Activated CD4-positive, alpha-beta T cell treated with anti-CD3 and anti-CD28 coated beads, Interleukin-2, amount 10 ng/mL, durations not matched to agents 7 days and 5 days (primary cell): ENCODE measurements at places on chromosomes 6 and 20.

DNA sequence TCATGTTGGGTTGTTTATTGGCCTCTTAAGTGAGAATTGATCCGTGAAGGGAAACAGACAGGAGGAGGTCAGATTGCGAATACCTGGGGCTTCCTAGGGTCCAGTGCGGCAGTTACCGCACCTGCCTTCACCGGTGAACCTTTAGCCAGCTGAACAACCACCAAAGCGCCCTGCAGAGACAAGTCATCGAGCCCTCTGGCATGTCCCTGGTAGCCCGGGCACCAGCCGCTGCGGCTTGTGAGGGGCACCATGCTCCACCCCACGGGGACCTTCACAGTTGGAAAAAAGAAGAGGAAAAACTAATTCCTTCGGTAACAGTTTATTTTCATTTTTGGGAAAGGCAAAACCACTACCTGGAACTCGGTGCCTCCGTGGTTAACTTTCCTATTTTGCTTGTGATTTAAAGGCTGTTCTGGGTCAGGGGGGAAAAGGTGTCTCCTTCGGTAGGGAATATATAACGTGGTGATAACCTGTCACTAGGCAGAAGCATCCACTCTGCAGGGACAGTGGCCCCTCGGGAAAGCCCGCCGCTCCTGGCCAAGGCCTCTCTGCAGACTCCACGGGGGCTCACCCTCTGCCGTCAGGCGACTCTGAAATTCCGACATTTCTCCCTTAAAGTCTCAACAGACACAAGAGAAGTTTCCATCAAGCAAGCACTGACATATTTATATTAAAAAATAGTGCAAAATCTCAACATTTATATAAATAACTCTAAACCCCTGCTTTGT lies 30.7 kb upstream of the ZBP1 start:
- no peak overlapping the region for H3K4me3 ChIP-seq
- no peak overlapping the region for H3K27ac ChIP-seq
- no peaks in the 10 kb centered on the region for H3K4me1 ChIP-seq
- no peaks in the 10 kb centered on the region for H3K36me3 ChIP-seq

- no peak overlapping the region for H3K4me3 ChIP-seq
- H3K27me3 ChIP-seq: no peaks in the 10 kb centered on the region
- no peak overlapping the region for H3K27ac ChIP-seq
- DNase-seq: no peak
- H3K4me1 ChIP-seq: no peaks in the 10 kb centered on the region
Measured at GRCh38 chr20:12893019-12893418, 115.8 kb upstream of the SPTLC3 start.

GRCh38 chr6:39156801-39157200 lies 41.8 kb upstream of the SAYSD1 start:
- no peaks in the 10 kb centered on the region for H3K27me3 ChIP-seq
- no peak overlapping the region for H3K4me3 ChIP-seq
- peaks cover 18% of the 10 kb centered on the region for H3K4me1 ChIP-seq

- peaks cover 7% of the 10 kb centered on the region for H3K27me3 ChIP-seq
- H3K36me3 ChIP-seq: no peaks in the 10 kb centered on the region
- no peaks in the 10 kb centered on the region for H3K4me1 ChIP-seq
- H3K27ac ChIP-seq: no peak overlapping the region
- no peak for DNase-seq
Measured at GRCh38 chr6:43758617-43759050, 11.4 kb upstream of the VEGFA start.

GRCh38 chr6:116102873-116103272 lies 2.2 kb downstream of the NT5DC1 start:
- H3K4me1 ChIP-seq: peaks cover 50% of the 10 kb centered on the region
- peaks cover 9% of the 10 kb centered on the region for H3K36me3 ChIP-seq
- peaks cover 4% of the 10 kb centered on the region for H3K27me3 ChIP-seq
- H3K4me3 ChIP-seq: no peak overlapping the region

DNA sequence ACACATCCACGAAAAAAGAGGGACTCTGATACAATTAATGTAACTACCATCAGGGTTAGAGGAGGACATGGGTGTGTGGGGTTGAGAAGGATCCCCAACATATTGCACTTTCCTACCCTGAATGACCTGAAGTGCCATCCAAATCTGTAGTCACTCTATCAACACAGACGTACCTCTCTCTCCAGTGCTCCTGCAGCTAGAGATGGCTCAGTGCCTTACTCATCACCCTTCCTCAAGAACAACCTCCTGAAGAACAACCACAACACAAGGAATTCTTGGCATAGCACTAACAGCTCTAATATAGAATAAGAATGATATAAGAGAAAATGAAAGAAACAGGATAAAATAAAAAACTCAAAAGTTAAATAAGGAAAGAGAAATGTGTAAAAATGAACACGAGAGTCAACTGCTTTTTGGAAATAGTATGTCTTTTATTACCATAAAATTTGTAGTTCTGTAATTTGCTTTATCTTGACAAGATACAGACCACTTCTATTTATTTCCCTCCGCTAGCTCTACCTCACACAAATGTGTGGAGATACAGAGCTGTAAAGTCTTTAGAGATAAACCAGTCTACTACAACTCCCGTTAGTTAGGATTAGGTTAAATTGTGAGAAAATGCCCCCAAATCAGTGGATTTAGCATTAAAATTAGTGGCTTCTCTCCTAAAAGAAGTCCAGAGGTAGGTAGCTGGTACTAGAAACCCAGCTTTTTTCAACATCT lies 63.9 kb downstream of the REV3L start:
- peaks cover 9% of the 10 kb centered on the region for H3K4me1 ChIP-seq
- H3K4me3 ChIP-seq: no peak overlapping the region
- no peaks in the 10 kb centered on the region for H3K36me3 ChIP-seq
- no peak overlapping the region for H3K27ac ChIP-seq
- no peak for DNase-seq

DNA sequence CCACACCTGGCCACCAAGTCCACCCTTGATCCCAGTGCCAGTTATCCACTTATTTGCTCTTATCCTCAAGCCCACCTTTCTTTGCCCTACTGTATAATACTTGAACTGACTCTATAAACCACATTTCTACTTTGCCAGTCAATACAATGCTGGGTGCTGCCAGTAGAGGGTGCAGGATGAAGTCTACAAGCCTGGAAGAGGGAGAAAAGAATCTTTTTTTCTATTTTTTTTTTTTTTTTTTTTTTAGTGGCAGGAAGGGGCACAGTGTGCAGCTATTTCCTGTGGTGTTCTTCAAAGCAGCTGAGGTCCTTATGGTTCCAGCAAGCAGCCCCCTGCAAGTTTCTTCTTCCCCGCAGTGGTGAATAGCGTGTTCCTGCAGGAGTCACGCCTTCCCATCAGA lies 22.2 kb upstream of the GABRR1 start:
- no peaks in the 10 kb centered on the region for H3K36me3 ChIP-seq
- no peak overlapping the region for H3K4me3 ChIP-seq
- DNase-seq: peak; percentile 70
- peaks cover 24% of the 10 kb centered on the region for H3K27me3 ChIP-seq
- no peak overlapping the region for H3K27ac ChIP-seq

DNA sequence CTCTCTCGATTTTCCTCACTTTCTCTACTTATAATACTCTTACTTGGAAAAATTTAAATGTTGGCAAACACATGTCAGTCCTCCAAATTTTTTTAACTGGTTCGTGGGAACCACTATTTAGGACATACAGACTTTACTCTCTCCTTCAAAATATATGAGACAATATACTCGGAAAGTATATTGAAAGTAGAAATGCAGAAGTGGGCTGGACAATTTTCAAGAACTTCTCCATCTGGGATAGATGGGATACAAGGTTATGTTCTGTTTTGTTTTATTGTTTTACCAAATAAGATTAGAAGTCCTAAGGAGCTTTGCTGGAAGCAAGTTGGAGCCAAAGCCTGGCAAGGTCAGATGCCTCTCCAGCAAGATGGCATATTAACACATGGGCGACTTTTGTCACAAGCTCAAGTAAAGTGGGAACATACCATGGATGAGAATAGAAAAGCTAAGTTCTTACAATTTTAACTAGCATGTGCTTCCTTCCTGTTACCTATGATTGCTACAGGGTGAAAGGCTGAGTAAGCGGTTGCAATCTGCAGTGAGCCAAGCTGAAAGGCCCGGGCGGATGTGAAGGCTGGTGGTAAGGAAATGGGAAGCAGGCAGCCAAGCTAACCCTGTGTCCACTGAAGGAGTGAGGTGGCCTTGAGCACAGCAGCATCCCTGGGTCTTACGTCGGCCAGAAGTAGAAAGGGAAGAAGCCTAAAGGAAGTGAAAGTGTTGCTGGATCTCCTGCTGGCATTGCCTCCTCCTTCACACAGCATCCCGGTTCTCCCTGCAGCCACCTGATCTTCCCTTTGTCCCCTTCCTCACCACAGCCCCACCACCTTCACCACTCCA lies 7.1 kb downstream of the MAP3K5 start:
- peak overlapping the region; percentile 59 for H3K4me3 ChIP-seq
- peak overlapping the region; percentile 85 for H3K27ac ChIP-seq
- DNase-seq: peak; percentile 46
- peaks cover 75% of the 10 kb centered on the region for H3K4me1 ChIP-seq
- H3K36me3 ChIP-seq: peaks cover 60% of the 10 kb centered on the region
- no peaks in the 10 kb centered on the region for H3K27me3 ChIP-seq

- no peak for DNase-seq
- no peak overlapping the region for H3K27ac ChIP-seq
- H3K4me3 ChIP-seq: no peak overlapping the region
- peaks cover 36% of the 10 kb centered on the region for H3K27me3 ChIP-seq
- no peaks in the 10 kb centered on the region for H3K4me1 ChIP-seq
Measured at GRCh38 chr6:99629293-99629692, 22.7 kb downstream of the PRDM13 start.

- H3K4me3 ChIP-seq: no peak overlapping the region
- no peak for DNase-seq
- peaks cover 19% of the 10 kb centered on the region for H3K4me1 ChIP-seq
- peaks cover 64% of the 10 kb centered on the region for H3K36me3 ChIP-seq
Measured at GRCh38 chr20:41123631-41124030, 13.7 kb upstream of the PLCG1 start.

DNA sequence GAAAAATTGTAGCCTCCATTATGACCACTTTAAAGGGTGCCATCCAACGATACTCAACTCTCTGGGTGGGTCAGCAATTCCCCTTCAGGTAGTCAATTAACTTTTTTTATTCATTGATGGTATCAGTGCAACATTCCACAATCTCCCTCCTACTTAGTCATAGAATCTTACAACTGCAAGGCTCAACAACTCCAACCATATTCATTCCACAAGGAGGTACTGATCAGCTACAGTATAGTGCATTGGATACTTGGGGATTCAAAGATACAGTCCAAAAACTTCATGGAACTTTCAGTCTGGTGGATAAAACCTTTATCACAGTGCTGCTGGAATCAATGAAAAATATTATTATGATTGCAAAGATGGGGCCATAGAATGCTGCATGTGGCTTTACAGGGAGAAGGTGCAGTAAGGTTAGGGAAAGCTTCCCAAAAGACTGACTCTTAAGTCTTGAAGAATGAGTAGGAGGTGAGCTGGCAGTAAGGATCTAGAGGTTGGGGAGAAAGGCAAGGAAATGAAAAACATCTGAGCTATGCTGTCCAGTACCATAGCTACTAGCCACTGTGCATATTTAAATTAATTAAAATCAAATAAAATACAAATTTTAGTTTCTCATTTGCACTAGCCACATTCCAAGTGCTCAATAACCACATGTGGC lies 314.7 kb upstream of the PRDM1 start:
- H3K27me3 ChIP-seq: peaks cover 3% of the 10 kb centered on the region
- peaks cover 13% of the 10 kb centered on the region for H3K36me3 ChIP-seq
- no peak for DNase-seq
- no peaks in the 10 kb centered on the region for H3K4me1 ChIP-seq
- H3K4me3 ChIP-seq: no peak overlapping the region
- H3K27ac ChIP-seq: no peak overlapping the region

DNA sequence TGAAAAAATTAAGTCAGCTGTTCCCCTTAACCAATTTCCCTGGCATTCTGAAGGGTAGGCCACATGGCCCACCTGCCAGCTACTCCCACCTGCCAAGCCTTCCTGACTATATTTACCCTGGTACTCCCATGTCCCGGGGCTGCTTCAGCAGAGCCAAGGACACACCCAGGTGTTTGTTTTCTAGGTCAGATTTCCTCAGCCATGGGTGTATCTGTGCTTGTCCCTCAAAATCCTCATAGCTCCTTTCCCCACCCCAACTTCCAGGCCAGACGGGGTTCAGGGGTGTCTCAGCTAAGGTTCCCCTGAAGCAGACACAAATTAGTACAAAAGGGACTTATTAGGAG lies 139.4 kb upstream of the CDYL start:
- DNase-seq: no peak
- H3K27me3 ChIP-seq: peaks cover 5% of the 10 kb centered on the region
- peaks cover 3% of the 10 kb centered on the region for H3K4me1 ChIP-seq
- H3K4me3 ChIP-seq: no peak overlapping the region

DNA sequence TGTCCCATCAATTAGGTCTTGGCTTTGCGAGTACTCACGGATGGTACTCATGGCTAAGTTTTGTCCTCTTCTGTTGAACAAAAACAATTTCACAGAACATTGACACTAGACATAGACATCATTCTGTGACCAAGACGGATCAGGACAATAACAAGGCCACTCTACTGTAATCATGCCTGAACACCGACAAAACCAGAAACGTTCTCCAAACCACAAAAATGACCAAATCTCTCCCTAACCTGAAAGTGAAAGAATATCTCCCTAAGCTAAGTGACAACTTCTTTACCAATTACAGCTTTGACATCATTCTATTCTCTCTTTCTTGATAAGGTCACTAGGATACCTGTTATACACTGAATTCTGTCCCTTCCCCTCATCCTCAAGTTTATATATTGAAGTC lies 40.0 kb upstream of the SLC2A12 start:
- peaks cover 24% of the 10 kb centered on the region for H3K27me3 ChIP-seq
- no peak overlapping the region for H3K4me3 ChIP-seq
- H3K27ac ChIP-seq: no peak overlapping the region
- no peaks in the 10 kb centered on the region for H3K36me3 ChIP-seq

DNA sequence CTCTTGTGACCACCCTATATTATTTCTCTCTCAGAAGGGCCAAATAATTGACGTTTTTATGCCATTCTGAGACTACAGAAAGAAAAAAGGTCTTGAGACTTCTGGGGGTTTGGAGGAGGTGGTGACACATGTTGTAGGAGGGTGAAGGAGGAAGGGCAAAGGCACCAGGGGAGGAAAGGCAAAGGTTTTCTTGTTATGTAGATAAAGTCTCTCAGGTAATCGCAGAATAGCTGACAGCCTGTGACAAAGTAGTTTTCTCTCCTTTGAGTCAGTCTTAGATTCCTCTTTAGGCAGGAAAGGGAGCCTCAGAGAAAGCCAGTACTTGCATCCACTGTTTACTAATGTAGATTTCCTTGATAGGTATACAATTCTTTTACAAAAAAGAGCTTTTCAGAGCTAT lies 23.6 kb downstream of the OR2B2 start:
- H3K4me1 ChIP-seq: peaks cover 38% of the 10 kb centered on the region
- DNase-seq: no peak
- H3K36me3 ChIP-seq: peaks cover 8% of the 10 kb centered on the region
- H3K4me3 ChIP-seq: no peak overlapping the region

GRCh38 chr20:62059401-62059800 lies 6.3 kb downstream of the TAF4 start:
- H3K4me3 ChIP-seq: no peak overlapping the region
- peaks cover 49% of the 10 kb centered on the region for H3K4me1 ChIP-seq
- H3K27me3 ChIP-seq: no peaks in the 10 kb centered on the region
- peak overlapping the region; percentile 36 for H3K27ac ChIP-seq
